ENCODE measurements at places on chromosomes 2 and 18. TPM values are rescaled to one million over a fixed set of nuclear protein-coding genes. Genes with fewer than 3 reads are reported as not detected.

GRCh38 chr18:45566025-45566740 is 49.1 kb upstream of the SLC14A2 start:
- DNase-seq, result no peak

GRCh38 chr2:96695602-96696001 is 44.3 kb downstream of the LMAN2L start:
- no peak for DNase-seq

ZNF521 gene
- total RNA-seq, result 118 TPM

GBX2 gene
- 5.3 TPM for total RNA-seq

DNA sequence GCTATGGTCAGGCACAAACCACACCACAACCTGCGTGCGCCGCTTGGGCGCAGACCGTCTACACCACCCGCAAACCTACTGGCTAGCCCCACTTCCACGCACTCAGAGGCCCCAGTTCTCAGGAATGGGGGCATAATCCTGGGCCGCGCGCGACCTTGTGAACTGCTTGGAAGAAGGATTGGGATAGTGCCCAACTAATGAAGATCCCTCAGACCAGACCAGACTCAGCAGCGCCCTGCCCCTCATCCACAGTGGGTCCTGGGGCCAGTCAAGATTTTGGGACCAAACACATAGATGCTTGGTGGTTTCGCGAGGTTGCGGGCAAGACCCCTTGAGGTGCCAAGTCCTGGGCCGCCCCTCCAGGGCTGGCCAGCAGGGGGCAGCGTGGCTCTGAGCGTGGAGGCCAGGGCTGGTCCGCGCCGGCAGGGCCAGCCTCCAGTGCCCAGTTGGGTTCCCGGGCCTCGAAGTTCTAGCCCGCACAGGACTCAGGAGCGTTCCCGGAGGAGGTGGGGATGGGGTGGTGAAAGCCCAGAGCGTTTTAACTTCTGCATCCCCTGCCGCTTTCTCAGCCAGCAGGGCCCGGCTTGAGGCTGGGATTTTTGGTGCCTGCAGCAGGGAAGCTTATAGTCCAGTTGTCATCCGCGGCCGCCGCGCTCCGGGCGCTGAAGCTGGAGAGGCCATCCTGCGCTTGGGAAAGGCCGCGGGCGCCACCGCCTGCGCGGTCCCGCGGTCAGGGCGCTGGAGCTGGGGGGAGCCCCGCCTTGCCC is 8.3 kb downstream of the OSR1 start:
- no peak for DNase-seq

SETBP1 gene
- total RNA-seq, result 1.5 TPM

PLEKHA3 gene
- total RNA-seq, result 8.4 TPM

DNA sequence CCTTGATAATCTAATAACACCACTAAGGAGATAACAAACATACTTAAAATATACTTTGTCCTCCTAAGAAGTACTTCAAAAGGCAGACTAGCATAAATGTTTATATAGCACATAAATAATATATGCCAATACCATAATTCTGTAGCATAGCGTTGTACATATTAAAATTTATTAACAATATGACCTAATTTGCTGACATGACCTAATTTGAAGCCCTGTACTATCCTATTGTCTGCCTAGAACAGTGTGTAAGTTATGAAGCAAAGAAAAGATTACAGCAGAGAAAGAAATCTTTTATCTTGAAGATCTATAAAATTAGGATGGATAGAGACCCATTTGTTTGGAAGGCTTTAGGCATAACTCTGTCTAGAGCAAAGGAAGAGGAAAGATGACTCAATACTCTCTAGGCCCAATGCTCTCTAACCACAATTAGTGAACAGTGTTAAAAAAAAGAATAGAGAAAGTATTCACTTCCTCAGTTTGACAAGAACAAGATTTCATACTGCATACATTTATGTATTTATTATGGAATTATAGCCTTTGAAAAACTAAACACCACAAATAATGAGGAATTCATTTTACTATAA is 231.3 kb downstream of the ZRANB3 start:
- peak; percentile 4 for DNase-seq

- no peak for DNase-seq
Observed at GRCh38 chr2:58110765-58111164, 64.2 kb downstream of the VRK2 start.

DNA sequence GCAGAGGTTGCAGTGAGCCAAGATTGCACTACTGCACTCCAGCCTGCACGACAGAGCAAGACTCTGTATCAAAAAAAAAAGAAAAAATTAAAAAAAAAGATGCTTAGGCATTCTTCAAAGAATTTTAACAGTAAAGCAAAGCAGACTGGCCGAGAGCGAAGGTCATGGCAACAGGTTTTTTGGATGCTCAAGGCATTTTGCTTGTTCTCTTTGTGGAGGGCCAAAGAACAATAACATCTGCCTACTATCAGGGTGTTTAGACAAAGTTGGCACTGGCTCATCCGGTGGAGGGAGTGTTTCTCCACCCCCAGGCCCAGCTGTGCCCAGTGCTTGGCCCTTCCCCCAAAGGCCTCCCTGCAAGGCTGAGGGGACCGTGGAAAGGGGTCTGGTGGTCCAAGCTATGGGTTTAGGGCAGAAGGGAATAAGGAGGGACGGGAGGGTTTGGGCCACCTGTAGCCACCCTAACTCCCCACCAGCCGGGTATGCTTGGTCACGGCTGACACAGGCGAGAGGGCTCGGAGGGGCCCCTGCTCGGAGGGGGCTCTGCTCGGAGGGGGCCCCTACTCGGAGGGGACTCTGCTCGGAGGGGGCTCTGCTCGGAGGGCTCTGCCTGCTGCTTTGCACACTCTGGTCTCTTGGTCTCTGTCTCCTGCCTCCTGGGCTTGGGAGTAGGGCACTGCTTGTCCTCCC is 26.7 kb upstream of the ALLC start:
- no peak for DNase-seq

RRM2 gene
- total RNA-seq, result 21.4 TPM

RBKS gene
- 1.6 TPM for total RNA-seq

ASPRV1 gene
- total RNA-seq, result 0.64 TPM

GRCh38 chr2:100778637-100779450 is 41.1 kb upstream of the NPAS2 start:
- DNase-seq, result no peak

- no peak for DNase-seq
Observed at GRCh38 chr18:36247036-36247435, 50.5 kb upstream of the FHOD3 start.
